Left ventricle myocardium inferior (tissue), 1 donor: ENCODE measurements at places on chromosomes 2 and 18.

DNA sequence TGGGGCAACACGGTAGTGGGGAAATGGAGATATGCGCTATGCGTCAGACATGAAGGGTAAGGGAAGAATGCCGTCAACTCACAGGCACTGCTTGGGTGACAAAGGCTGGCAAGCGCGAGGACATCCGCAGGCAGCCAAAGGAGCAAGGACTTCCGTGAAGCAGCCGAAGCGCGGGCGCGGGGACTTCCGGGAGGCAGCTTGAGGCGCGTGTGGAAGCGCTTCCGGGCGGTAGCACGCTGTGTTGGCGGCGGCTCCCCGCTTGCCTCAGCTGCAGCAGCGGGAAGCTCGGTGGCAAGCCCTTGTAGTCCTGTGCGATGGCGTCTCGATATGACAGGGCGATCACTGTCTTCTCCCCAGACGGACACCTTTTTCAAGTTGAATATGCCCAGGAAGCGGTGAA lies at the start of gene PSMA8:
Gene PSMA8 (plus strand): TSS at position 218 of the 400 bp plus-strand sequence. CDS start 97 bp downstream, at position 315.
- DNase-seq = peak; percentile 16

DNA sequence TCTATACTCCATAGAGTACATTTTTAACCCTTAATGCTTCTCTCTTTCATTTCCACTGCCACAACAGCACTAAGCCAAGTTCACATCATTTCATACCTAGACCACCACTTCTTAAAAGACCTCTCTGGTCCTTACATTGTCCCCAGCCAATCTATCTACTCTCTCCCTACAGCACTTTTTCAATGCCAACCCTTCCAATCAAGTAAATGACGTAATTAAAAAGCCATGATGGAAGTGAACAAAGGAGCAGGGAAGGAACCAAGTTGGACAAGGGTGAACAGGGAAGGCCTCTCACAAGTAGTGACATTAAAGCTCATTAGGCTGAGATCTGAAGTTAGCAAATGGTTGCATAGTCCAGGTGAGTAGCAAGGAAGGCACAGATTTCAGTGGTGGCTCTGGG lies 195.1 kb upstream of the CCDC150 start:
- no peak for DNase-seq

DNA sequence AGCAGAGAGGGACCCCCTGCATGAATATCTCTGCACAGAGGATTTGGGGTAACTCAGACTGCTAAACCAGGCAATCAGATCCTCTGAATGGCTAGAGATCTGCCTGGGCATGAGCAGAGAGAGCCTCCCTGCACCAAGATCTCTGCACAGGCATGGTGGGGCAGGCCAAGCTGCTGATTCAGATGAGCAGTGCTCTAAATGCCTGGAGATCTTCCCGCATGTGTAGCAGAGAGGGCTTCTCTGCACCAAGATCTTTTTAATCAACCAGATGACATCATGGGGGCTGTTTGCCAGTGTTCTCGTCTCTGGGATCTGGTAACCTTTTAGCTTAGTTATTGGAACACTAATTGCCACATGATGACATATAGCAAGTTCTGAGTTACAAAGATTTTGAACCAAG lies 301.3 kb upstream of the GALNT5 start:
- DNase-seq = no peak

- no peak for DNase-seq
Measured at GRCh38 chr2:29314816-29315571, 199.8 kb downstream of the CLIP4 start.

- DNase-seq = peak; percentile 44
Measured at GRCh38 chr18:21110713-21111345, 784 bp downstream of the ROCK1 start.

GRCh38 chr2:104840156-104840555 lies 13.8 kb upstream of the POU3F3 start:
- DNase-seq = no peak

- no peak for DNase-seq
Measured at GRCh38 chr2:69138793-69139459, 125.9 kb downstream of the ANTXR1 start.

GRCh38 chr2:143933946-143934569 lies 585.9 kb downstream of the ZEB2 start:
- no peak for DNase-seq

- DNase-seq = peak; percentile 37
Measured at GRCh38 chr2:127961729-127962128, 66.1 kb downstream of the SAP130 start.

GRCh38 chr2:44949329-44950151 lies 8.0 kb downstream of the SIX3 start:
- DNase-seq = no peak

- no peak for DNase-seq
Measured at GRCh38 chr2:222532315-222532714, 108.0 kb downstream of the SGPP2 start.

- DNase-seq = no peak
Measured at GRCh38 chr2:166170356-166170755, 42.5 kb upstream of the SCN1A start.

DNA sequence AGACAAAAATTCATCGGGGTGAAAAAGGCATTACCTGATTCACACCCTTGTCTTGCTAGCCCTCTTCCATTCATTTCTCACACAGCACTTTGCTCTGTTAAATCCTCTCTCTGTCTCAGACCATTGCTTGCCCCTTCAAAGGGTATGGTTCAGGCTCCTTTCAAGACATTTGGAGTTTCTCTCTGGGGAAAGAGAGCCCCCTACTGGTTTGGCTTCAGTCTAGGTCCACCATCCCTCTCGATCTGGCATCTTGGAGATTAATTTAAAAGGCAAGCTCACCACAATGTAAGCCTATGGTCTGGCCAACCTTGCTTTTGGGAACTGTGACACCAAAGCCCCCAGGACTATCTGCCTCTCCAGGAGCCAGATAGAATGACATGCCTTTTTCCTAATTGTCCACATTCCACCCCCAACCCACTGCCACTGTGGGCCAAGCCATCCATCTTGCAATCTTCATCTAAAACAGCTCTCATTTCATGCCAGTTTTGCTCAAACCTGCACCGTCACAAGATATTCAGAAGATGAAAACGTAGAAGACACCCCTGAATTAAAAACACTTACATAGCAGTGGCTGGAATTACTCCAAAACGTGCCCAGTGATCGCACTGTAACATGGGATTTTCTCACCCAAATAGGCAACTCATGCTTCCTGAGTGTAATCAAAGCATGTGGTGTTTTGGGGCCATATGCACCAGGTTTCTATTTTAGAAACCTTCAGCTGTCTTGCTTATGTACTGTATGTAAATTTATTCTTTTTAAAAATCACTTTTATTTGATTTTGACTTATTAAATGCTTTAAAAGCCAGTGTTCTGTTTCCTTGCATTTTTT lies 93.9 kb downstream of the FARSB start:
- no peak for DNase-seq

- DNase-seq = no peak
Measured at GRCh38 chr2:180325416-180326120, 318.5 kb upstream of the CWC22 start.
